ENCODE measurements at places on chromosomes 5 and 9. TPM values are rescaled to one million over a fixed set of nuclear protein-coding genes. Genes with fewer than 3 reads are reported as not detected.

FOXD4 gene
- total RNA-seq, result 0.50 TPM

PCDHGA6 gene
- 9.7 TPM for total RNA-seq

PFN3 gene
- 45.7 TPM for total RNA-seq

PPP2R2B gene
- total RNA-seq, result 32.0 TPM

YTHDC2 gene
- 44.3 TPM for total RNA-seq

ADRB2 gene
- 0.79 TPM for total RNA-seq

CD180 gene
- 0.37 TPM for total RNA-seq

TNFSF15 gene
- 0.06 TPM for total RNA-seq

NIM1K gene
- 0.68 TPM for total RNA-seq

PCDHA1 gene
- total RNA-seq, result 2.6 TPM

MELK gene
- 18.8 TPM for total RNA-seq

TPD52L3 gene
- 93.9 TPM for total RNA-seq

SPATA31E1 gene
- total RNA-seq, result 4.6 TPM

SH3GL2 gene
- total RNA-seq, result 15.2 TPM

TRIM36 gene
- 106 TPM for total RNA-seq

PRSS3 gene
- total RNA-seq, result 0.68 TPM

CETN3 gene
- 60.9 TPM for total RNA-seq

DBH gene
- total RNA-seq, result 0.06 TPM

NPR3 gene
- 3.2 TPM for total RNA-seq

TAF11L5 gene
- total RNA-seq, result not detected

PCDH12 gene
- 0.31 TPM for total RNA-seq

BTNL3 gene
- 4.1 TPM for total RNA-seq

CDX1 gene
- total RNA-seq, result 3.4 TPM

SPATA31D4 gene
- 6.1 TPM for total RNA-seq

EEIG1 gene
- total RNA-seq, result 129 TPM

GRM6 gene
- 0.47 TPM for total RNA-seq

KCNV2 gene
- 8.4 TPM for total RNA-seq

CKMT2 gene
- total RNA-seq, result 27.6 TPM

PRKAA1 gene
- total RNA-seq, result 92.8 TPM

ANGPTL2 gene
- 2.4 TPM for total RNA-seq

ANKRD34B gene
- 0.16 TPM for total RNA-seq

BAAT gene
- 0.31 TPM for total RNA-seq

KCNIP1 gene
- total RNA-seq, result 13.4 TPM

PCDHGA5 gene
- total RNA-seq, result 9.4 TPM

SHISAL2B gene
- total RNA-seq, result 0.74 TPM

LCN12 gene
- total RNA-seq, result 27.8 TPM

MSH3 gene
- 16.6 TPM for total RNA-seq
